Upper lobe of left lung (tissue), 6 donors: ENCODE measurements at places on chromosomes 4 and X. TPM values are rescaled to one million over a fixed set of nuclear protein-coding genes. Genes with fewer than 3 reads are reported as not detected.

Gene LRP2BP
- total RNA-seq = 2.1 TPM

Gene OGT
- total RNA-seq = 200 TPM

DNA sequence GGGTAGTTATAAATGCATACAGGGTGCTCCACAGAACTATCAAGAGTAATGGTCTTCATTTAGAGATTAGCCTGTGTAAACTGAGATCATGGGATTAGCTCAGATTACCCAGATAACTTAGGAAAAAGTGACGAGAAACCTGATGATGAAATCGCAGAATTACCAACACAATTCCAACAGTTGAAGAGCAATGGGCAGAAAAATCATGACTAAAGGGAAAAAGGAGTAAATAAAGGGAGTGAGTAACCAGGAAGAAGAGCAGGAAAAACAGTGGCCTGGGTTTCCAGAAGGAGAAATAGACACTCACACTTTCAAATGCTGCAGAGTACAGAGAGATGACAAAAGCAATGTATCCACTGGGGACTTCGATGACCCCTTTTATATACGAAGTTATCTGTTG, 817.3 kb downstream of the TRIML1 start:
- H3K27ac ChIP-seq = no peak overlapping the region
- no peaks in the 10 kb centered on the region for H3K4me1 ChIP-seq
- no peaks in the 10 kb centered on the region for H3K27me3 ChIP-seq
- no peak overlapping the region for H3K4me3 ChIP-seq
- no peak for DNase-seq

- H3K36me3 ChIP-seq = peaks cover 26% of the 10 kb centered on the region
- no peak overlapping the region for H3K27ac ChIP-seq
- no peak for DNase-seq
- H3K4me1 ChIP-seq = no peaks in the 10 kb centered on the region
Observed at GRCh38 chr4:102586002-102586643, 85.0 kb downstream of the NFKB1 start.

GRCh38 chrX:133399411-133399810, 15.9 kb downstream of the GPC4 start:
- no peaks in the 10 kb centered on the region for H3K27me3 ChIP-seq
- H3K4me1 ChIP-seq = no peaks in the 10 kb centered on the region
- no peak overlapping the region for H3K27ac ChIP-seq
- no peaks in the 10 kb centered on the region for H3K36me3 ChIP-seq

GRCh38 chr4:39235696-39236095, 53.4 kb downstream of the WDR19 start:
- H3K36me3 ChIP-seq = peaks cover 4% of the 10 kb centered on the region
- no peak for DNase-seq
- no peak overlapping the region for H3K27ac ChIP-seq
- H3K4me1 ChIP-seq = no peaks in the 10 kb centered on the region
- H3K4me3 ChIP-seq = no peak overlapping the region
- no peaks in the 10 kb centered on the region for H3K27me3 ChIP-seq

GRCh38 chr4:41640906-41641305, 102.9 kb downstream of the LIMCH1 start:
- H3K4me3 ChIP-seq = no peak overlapping the region
- H3K4me1 ChIP-seq = peaks cover 19% of the 10 kb centered on the region
- H3K27ac ChIP-seq = no peak overlapping the region

Gene GLOD5
- total RNA-seq = 2.0 TPM

DNA sequence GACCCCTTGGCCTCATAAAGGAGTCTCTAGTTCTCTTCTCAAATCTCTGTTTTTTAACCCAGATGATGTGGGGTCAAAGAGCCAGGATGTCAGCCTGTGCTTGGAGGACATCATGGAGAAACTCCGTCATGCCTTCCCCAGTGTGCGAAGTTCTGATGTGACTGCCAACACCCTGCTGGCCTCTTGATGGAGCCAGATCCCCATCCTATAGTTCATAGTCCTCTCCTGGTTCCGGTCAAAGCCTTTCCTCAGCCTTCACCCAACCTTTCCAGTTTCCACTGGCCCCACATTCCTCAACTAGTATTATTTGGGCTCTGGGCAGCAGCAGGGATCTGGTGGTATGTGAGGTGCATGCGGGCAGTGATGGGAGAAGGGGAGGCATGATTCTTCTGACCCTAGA, 30.7 kb downstream of the TAF7L start:
- H3K4me3 ChIP-seq = no peak overlapping the region
- H3K27me3 ChIP-seq = no peaks in the 10 kb centered on the region
- H3K4me1 ChIP-seq = no peaks in the 10 kb centered on the region
- H3K36me3 ChIP-seq = no peaks in the 10 kb centered on the region
- H3K27ac ChIP-seq = no peak overlapping the region

DNA sequence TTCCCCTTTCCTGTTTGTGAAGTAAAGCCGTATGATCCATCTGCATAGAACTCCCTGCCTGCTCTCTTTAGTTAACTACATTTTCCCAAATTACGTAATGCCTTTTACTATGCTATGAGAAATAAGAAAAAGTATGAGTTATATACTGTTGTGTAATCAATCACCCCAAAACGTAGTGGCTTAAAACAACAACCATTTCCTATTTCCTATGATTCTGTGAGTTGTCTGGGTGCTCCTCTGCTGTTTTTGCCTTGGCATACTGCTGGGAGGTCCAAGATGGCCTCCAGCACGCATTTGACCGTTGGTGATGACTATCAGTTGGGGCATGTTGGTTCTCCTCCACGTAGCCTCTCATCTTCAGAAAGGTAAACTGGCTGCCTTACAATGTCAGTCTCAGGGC, 39.8 kb downstream of the BBS12 start:
- no peak overlapping the region for H3K4me3 ChIP-seq
- H3K27ac ChIP-seq = no peak overlapping the region
- no peaks in the 10 kb centered on the region for H3K36me3 ChIP-seq
- no peak for DNase-seq
- no peaks in the 10 kb centered on the region for H3K27me3 ChIP-seq

GRCh38 chrX:22105231-22105630, 73.1 kb downstream of the PHEX start:
- H3K27me3 ChIP-seq = no peaks in the 10 kb centered on the region
- DNase-seq = no peak
- no peaks in the 10 kb centered on the region for H3K4me1 ChIP-seq
- H3K27ac ChIP-seq = no peak overlapping the region

DNA sequence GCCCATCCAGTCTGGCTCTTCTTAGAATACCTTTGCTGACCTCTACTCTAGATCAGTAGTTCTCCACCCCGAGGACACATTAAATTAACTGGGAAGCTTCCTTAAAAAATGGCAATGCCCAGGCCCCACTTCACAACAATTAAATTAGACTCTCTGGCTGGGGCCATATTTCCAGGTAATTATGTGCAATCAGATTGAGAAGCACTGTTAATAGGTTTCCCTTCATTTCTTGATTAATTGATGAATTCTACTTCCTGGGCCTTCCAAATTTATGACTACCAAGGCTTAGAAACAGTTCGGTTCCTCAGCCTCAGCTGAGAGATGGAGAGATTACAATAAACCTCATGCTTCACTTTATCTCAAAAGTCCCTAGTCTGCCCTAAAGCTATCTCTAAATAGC, 71.7 kb upstream of the LIMCH1 start:
- no peaks in the 10 kb centered on the region for H3K36me3 ChIP-seq
- H3K27ac ChIP-seq = no peak overlapping the region
- peaks cover 3% of the 10 kb centered on the region for H3K4me1 ChIP-seq
- no peak for DNase-seq

DNA sequence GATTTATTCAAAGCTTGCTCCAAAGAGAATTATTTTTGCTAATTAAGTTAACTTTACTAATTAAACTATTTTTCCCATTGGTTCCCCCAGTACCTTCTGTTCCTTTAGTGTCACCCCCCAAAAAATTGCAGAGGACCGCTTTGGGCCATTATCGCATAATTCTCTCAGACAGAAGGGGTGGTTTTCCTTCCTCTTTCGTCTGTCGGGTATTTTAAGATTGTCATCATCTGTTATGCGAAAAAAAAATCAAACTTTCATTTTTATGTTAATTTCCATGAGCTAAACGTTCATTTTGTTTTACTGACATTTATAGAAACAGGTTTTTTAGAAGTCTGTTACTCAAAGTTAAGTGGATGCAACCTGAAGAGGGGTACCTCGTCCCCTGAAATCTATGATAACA, 76.2 kb upstream of the DDX3X start:
- no peak for DNase-seq
- no peaks in the 10 kb centered on the region for H3K36me3 ChIP-seq
- H3K4me3 ChIP-seq = no peak overlapping the region
- no peak overlapping the region for H3K27ac ChIP-seq
- H3K4me1 ChIP-seq = no peaks in the 10 kb centered on the region

- H3K27me3 ChIP-seq = no peaks in the 10 kb centered on the region
- H3K36me3 ChIP-seq = no peaks in the 10 kb centered on the region
- no peak for DNase-seq
Observed at GRCh38 chrX:130626521-130626920, 224.7 kb downstream of the RBMX2 start.

DNA sequence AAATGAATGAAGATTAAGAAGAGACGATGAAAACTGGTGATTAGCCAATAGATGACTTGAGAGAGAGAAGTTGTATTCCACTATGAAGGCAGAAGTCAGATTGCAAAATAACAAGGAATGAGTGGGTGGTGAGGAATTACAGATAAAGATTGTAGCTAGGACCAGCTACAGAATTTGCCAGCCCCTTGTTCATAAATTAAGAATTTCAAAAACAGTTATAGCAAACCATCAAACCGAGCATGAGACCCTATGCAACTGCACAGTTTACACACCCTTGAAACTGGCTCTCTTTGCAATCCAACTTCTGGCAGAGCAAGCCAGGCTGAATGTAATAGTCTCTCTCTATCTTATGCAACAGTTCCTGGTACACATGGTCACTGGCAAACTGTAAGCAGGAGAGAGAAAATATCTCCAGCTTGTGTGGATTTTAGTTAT, 35.2 kb downstream of the STAP1 start:
- H3K4me1 ChIP-seq = no peaks in the 10 kb centered on the region
- no peak overlapping the region for H3K4me3 ChIP-seq
- no peaks in the 10 kb centered on the region for H3K36me3 ChIP-seq

Gene SHROOM2
- 15.7 TPM for total RNA-seq

- no peak overlapping the region for H3K27ac ChIP-seq
- no peaks in the 10 kb centered on the region for H3K36me3 ChIP-seq
- no peaks in the 10 kb centered on the region for H3K27me3 ChIP-seq
- no peaks in the 10 kb centered on the region for H3K4me1 ChIP-seq
- no peak for DNase-seq
Observed at GRCh38 chr4:11456401-11456800, 27.7 kb upstream of the HS3ST1 start.

Gene RAI2
- 16.8 TPM for total RNA-seq

- H3K4me1 ChIP-seq = no peaks in the 10 kb centered on the region
- DNase-seq = no peak
- no peaks in the 10 kb centered on the region for H3K36me3 ChIP-seq
- H3K27ac ChIP-seq = no peak overlapping the region
- H3K27me3 ChIP-seq = no peaks in the 10 kb centered on the region
Observed at GRCh38 chr4:108982402-108983185, 219.7 kb upstream of the ETNPPL start.

Gene ENAM
- not detected for total RNA-seq

GRCh38 chr4:16641971-16642370, 256.5 kb downstream of the LDB2 start:
- H3K27ac ChIP-seq = peak overlapping the region; percentile 48
- DNase-seq = no peak
- H3K36me3 ChIP-seq = no peaks in the 10 kb centered on the region
- H3K4me1 ChIP-seq = no peaks in the 10 kb centered on the region

DNA sequence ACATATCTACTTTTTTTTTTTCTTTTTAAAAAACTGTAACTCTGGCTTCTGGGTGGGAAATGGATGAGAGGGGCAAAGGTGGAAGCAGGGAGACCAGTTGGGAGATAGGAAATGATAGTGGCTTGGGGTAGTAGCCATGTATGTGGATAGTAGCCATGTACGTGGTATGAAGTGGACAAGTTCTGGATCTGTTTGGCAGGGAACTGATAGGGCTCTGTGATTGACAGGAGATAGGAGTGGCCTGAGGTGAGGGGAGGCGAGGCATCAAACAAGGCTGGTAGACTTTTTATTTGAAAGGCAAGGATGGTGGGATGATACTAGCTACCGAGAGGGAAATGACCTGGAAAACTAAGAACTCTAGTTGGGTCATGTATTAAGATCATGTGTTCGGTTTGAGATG, 117.8 kb downstream of the AFF1 start:
- no peak overlapping the region for H3K4me3 ChIP-seq
- no peak overlapping the region for H3K27ac ChIP-seq
- no peak for DNase-seq
- H3K4me1 ChIP-seq = peaks cover 62% of the 10 kb centered on the region
- peaks cover under 1% of the 10 kb centered on the region for H3K36me3 ChIP-seq

Gene SMIM10
- 0.44 TPM for total RNA-seq

GRCh38 chrX:112761242-112762207, 79.1 kb downstream of the AMOT start:
- no peak for DNase-seq
- no peaks in the 10 kb centered on the region for H3K4me1 ChIP-seq
- H3K27me3 ChIP-seq = no peaks in the 10 kb centered on the region
- no peaks in the 10 kb centered on the region for H3K36me3 ChIP-seq

- H3K27ac ChIP-seq = no peak overlapping the region
- H3K27me3 ChIP-seq = no peaks in the 10 kb centered on the region
- no peak for DNase-seq
- H3K36me3 ChIP-seq = no peaks in the 10 kb centered on the region
Observed at GRCh38 chr4:19700992-19701391, 550.7 kb upstream of the SLIT2 start.

- DNase-seq = no peak
- H3K4me3 ChIP-seq = no peak overlapping the region
- no peak overlapping the region for H3K27ac ChIP-seq
- no peaks in the 10 kb centered on the region for H3K36me3 ChIP-seq
Observed at GRCh38 chrX:117711782-117712181, 404.8 kb downstream of the KLHL13 start.

GRCh38 chrX:140524556-140524955, 19.7 kb upstream of the SOX3 start:
- H3K4me3 ChIP-seq = no peak overlapping the region

DNA sequence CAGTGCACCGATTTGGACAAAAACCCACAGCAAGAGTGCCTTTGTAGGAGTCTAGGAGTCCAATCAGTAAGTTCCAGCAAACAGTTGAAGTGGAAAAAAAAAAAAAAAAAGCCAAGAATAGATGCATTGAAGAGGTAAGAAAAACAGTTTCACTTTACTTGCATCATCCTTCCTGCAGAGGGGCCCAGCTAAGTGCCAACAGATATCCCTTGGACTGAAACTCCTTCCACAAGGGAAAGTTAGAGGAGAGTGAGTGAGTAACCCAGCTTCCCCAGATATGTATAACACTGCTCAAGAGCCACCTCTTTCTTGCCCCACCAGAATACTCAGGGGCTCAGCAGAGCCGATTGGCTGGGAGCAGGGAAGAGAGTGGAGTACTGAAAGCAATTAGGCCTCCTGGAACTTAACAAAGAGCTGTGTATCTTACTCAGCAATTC, 617.7 kb upstream of the SMIM31 start:
- H3K4me3 ChIP-seq = no peak overlapping the region
- H3K36me3 ChIP-seq = no peaks in the 10 kb centered on the region
- H3K27me3 ChIP-seq = no peaks in the 10 kb centered on the region
- no peak overlapping the region for H3K27ac ChIP-seq
- no peaks in the 10 kb centered on the region for H3K4me1 ChIP-seq

Gene FRMD7
- not detected for total RNA-seq

Gene TRIML2
- total RNA-seq = not detected

Gene NOX1
- not detected for total RNA-seq
